LoVo (cell line): ENCODE measurements at places on chromosomes 7 and 10.

- no peak for DNase-seq
Observed at GRCh38 chr10:12690525-12691126, 310.9 kb downstream of the CCDC3 start.

- no peak for DNase-seq
Observed at GRCh38 chr7:86130268-86130667, 513.4 kb upstream of the GRM3 start.

GRCh38 chr10:68900427-68901104, 549 bp upstream of the DDX50 start:
- no peak for DNase-seq

- DNase-seq: no peak
Observed at GRCh38 chr7:88586219-88586618, 173.3 kb upstream of the ZNF804B start.

DNA sequence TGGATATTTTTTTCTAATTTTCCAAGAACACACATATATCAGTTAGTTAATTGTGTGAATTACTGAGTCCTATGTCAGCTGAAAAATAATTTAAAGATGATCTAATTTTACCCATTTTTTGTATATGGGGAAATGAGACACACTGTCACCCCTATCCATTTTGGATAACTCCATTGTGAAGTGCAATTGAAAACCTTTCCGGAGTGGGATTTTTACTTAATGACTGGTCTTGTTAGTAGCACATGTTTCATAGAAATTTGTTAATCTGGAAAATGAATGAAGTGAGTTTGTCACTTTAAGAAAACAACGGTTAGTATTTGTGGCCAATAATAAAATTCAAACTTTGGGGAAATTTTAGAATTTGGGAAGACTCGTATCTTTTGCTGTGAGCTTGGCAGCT, 2.0 kb downstream of the GARS1 start:
- DNase-seq: no peak

GRCh38 chr10:31090894-31091607, 59.4 kb upstream of the ZNF438 start:
- no peak for DNase-seq

GRCh38 chr7:25028370-25029021, 48.5 kb upstream of the OSBPL3 start:
- peak; percentile 34 for DNase-seq
